GDM1 (cell line): ENCODE measurements at places on chromosomes 6 and 20.

- DNase-seq, result no peak
Measured at GRCh38 chr20:5172167-5172601, 45.4 kb downstream of the CDS2 start.

GRCh38 chr20:57450419-57450818, 59.2 kb downstream of the RBM38 start:
- peak; percentile 73 for DNase-seq

- DNase-seq, result no peak
Measured at GRCh38 chr6:136235233-136235564, 14.9 kb downstream of the MTFR2 start.

- no peak for DNase-seq
Measured at GRCh38 chr6:128208078-128208477, 307.2 kb upstream of the THEMIS start.
